ENCODE measurements at places on chromosomes 7 and 10. TPM values are rescaled to one million over a fixed set of nuclear protein-coding genes. Genes with fewer than 3 reads are reported as not detected.

GRCh38 chr10:35340975-35341374 lies 4.7 kb downstream of the CCNY start:
- peaks cover 30% of the 10 kb centered on the region for H3K4me1 ChIP-seq
- no peak for DNase-seq
- no peak overlapping the region for H3K27ac ChIP-seq
- no peak overlapping the region for H3K4me3 ChIP-seq

HECW1 gene
- 5.4 TPM for total RNA-seq

DNA sequence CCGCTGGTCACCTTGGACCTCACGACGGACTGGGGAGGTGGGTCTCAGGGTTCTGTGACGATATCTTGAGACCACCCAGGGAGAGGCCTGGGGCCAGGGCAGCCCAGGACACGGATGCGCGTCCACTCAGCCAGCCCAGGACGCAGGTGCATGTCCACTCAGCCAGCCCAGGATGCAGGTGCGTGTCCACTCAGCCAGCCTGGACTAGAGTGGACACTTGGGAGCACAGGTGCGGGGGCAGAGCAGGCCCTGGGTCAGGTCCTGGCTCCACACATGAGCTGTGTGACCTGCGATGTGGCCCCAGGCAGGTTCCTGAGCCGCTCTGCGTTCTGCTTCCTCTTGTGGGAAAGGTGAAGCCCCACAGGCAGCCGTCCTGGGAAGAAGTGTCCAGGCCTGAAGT lies 22.2 kb downstream of the KNDC1 start:
- no peaks in the 10 kb centered on the region for H3K4me1 ChIP-seq
- no peak overlapping the region for H3K4me3 ChIP-seq
- DNase-seq: no peak

UNCX gene
- total RNA-seq: not detected

- H3K4me3 ChIP-seq: no peak overlapping the region
- no peak overlapping the region for H3K27ac ChIP-seq
Measured at GRCh38 chr10:120891365-120891764, 40.2 kb downstream of the WDR11 start.

GRCh38 chr10:122344741-122345258 lies 29.7 kb upstream of the PLEKHA1 start:
- peaks cover 29% of the 10 kb centered on the region for H3K36me3 ChIP-seq
- peaks cover 28% of the 10 kb centered on the region for H3K27me3 ChIP-seq
- 0 out of 2 replicates have a peak overlapping the region, but pooled peaks have one; percentile 33 for H3K27ac ChIP-seq
- H3K4me3 ChIP-seq: no peak overlapping the region

DNA sequence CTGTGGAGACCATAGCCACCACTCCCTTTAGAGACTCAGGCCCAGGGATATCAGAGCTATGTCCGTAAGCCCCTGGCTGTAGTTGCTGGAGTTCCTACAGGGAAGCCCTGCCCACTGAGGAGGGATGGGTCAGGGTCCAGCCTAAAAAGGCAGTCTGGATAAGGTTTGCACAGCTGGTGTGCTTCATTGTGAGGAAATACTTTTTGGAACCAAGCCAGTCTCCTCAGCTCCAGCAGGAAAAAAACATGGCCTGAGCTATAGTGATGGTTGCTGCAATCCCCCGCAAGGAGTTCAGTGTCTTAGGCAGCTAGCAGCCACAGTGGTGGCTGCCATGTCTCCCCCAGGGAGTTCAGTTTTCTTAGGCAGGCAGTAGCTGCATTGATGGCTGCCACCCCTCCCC lies 52.6 kb upstream of the CYP2C8 start:
- peaks cover 40% of the 10 kb centered on the region for H3K36me3 ChIP-seq
- H3K27me3 ChIP-seq: peaks cover 32% of the 10 kb centered on the region
- no peaks in the 10 kb centered on the region for H3K4me1 ChIP-seq
- no peak overlapping the region for H3K4me3 ChIP-seq
- H3K27ac ChIP-seq: no peak overlapping the region

DNA sequence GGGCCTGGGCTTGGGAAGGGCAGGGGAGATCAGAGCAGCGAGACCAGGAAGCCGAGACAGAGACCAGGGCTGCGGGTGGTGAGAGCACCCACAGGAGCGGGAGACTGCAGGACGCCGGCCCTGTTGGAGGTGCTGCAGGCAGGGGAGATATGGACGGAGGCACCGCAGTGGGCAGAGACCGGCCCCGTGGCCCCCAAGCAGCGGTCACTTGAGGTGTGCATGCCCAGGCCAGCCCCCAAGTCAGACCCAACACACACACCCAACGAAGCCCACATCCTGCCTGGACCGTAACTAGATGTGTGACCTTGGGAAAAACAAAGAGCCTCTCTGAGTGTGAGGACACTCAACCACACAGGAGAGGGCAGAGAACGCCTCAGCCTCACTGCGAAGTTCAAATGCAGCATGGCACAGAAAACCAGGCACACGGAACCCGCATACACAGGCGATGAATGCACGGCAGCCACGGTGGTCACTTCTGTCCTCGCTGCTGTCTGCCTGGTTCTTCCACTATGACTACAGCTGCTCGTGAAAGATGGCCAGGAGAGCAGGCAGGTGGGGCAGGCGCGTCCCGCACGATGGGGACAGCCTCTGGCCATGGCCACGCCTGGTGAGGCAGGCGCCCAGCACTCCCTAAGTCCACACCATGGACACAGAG lies 214.7 kb downstream of the MAD1L1 start:
- H3K36me3 ChIP-seq: no peaks in the 10 kb centered on the region
- H3K27me3 ChIP-seq: no peaks in the 10 kb centered on the region
- peak; percentile 7 for DNase-seq
- H3K4me1 ChIP-seq: peaks cover 4% of the 10 kb centered on the region
- H3K4me3 ChIP-seq: no peak overlapping the region

- DNase-seq: no peak
- H3K4me1 ChIP-seq: peaks cover 5% of the 10 kb centered on the region
- no peak overlapping the region for H3K4me3 ChIP-seq
- no peaks in the 10 kb centered on the region for H3K36me3 ChIP-seq
- H3K27ac ChIP-seq: peak overlapping the region; percentile 6
Measured at GRCh38 chr10:97627731-97628130, 5.6 kb downstream of the MORN4 start.

RASA4B gene
- 6.2 TPM for total RNA-seq

GRCh38 chr10:25565570-25565969 lies 368.5 kb upstream of the MYO3A start:
- peaks cover 27% of the 10 kb centered on the region for H3K4me1 ChIP-seq
- H3K4me3 ChIP-seq: no peak overlapping the region
- DNase-seq: no peak
- H3K36me3 ChIP-seq: no peaks in the 10 kb centered on the region

GRCh38 chr7:54838175-54838910 lies 79.3 kb upstream of the SEC61G start:
- peaks cover 12% of the 10 kb centered on the region for H3K4me1 ChIP-seq
- no peak overlapping the region for H3K4me3 ChIP-seq
- H3K36me3 ChIP-seq: no peaks in the 10 kb centered on the region

BRAF gene
- total RNA-seq: 32.0 TPM

CEP55 gene
- total RNA-seq: 15.8 TPM

DNA sequence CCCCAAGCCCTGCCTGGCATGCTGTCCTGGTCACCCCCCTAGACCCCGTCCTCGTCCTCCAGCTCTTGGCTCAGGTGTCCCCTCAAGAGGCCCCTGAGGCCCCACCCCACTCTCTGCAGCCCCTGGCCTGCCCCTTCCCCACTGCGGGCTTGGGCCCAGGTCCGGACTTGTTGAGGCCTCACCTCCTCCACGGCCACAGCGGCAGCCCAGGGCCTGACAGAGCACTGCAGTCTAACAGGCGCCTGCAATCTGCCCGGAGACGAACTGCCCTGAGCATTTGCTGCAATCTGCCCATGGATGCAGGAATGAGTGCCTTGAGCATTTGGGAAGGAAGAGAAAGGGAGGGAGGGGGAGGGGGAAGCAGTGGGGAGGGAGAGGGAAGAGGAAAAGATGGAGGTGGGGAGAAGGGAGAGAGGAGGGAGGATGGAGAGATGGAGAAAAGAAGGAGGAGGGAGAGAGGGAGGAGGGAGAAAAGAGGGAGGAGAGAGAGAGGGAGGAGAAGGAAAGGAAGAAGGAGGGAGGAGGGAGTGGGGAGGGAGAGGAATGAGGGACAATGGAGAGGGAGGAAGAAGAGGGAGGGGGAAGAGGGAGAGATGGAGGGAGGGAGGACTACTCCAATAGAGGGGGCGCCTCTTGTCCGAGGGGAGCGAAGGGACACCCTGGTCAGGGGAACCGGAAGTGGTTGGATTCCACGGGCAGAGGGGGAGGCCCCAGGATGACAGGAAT lies 73.9 kb downstream of the PDGFA start:
- no peak overlapping the region for H3K4me3 ChIP-seq
- peaks cover 7% of the 10 kb centered on the region for H3K27me3 ChIP-seq
- no peak overlapping the region for H3K27ac ChIP-seq

- H3K4me1 ChIP-seq: no peaks in the 10 kb centered on the region
- H3K27ac ChIP-seq: no peak overlapping the region
- H3K36me3 ChIP-seq: no peaks in the 10 kb centered on the region
- no peaks in the 10 kb centered on the region for H3K27me3 ChIP-seq
- H3K4me3 ChIP-seq: no peak overlapping the region
Measured at GRCh38 chr7:140247559-140247958, 70.8 kb upstream of the KDM7A start.

PYROXD2 gene
- total RNA-seq: 8.6 TPM

GRCh38 chr7:107262857-107263256 lies 94.1 kb downstream of the HBP1 start:
- no peak overlapping the region for H3K4me3 ChIP-seq
- H3K27me3 ChIP-seq: no peaks in the 10 kb centered on the region
- H3K36me3 ChIP-seq: no peaks in the 10 kb centered on the region
- H3K27ac ChIP-seq: no peak overlapping the region
- 0 out of 2 replicates have a peak, but pooled peaks cover 4% of the 10 kb centered on the region for H3K4me1 ChIP-seq

BMPER gene
- total RNA-seq: 1.9 TPM

GRCh38 chr10:131888186-131888604 lies 12.6 kb upstream of the PPP2R2D start:
- DNase-seq: no peak
- H3K4me3 ChIP-seq: no peak overlapping the region

GRCh38 chr7:41039981-41040380 lies 662.9 kb downstream of the INHBA start:
- peaks cover 4% of the 10 kb centered on the region for H3K4me1 ChIP-seq
- H3K36me3 ChIP-seq: no peaks in the 10 kb centered on the region
- no peaks in the 10 kb centered on the region for H3K27me3 ChIP-seq
- no peak overlapping the region for H3K27ac ChIP-seq
- H3K4me3 ChIP-seq: no peak overlapping the region

ENKUR gene
- not detected for total RNA-seq

GRCh38 chr10:43094085-43094484 lies 17.2 kb downstream of the RET start:
- H3K4me3 ChIP-seq: no peak overlapping the region
- no peak overlapping the region for H3K27ac ChIP-seq
- peaks cover 18% of the 10 kb centered on the region for H3K4me1 ChIP-seq
- H3K27me3 ChIP-seq: no peaks in the 10 kb centered on the region

GRCh38 chr10:1020460-1020859 lies 5.2 kb downstream of the IDI2 start:
- peaks cover 40% of the 10 kb centered on the region for H3K36me3 ChIP-seq
- H3K4me1 ChIP-seq: 0 out of 2 replicates have a peak, but pooled peaks cover 5% of the 10 kb centered on the region
- no peak for DNase-seq
- no peak overlapping the region for H3K27ac ChIP-seq
- no peak overlapping the region for H3K4me3 ChIP-seq
- no peaks in the 10 kb centered on the region for H3K27me3 ChIP-seq

DNA sequence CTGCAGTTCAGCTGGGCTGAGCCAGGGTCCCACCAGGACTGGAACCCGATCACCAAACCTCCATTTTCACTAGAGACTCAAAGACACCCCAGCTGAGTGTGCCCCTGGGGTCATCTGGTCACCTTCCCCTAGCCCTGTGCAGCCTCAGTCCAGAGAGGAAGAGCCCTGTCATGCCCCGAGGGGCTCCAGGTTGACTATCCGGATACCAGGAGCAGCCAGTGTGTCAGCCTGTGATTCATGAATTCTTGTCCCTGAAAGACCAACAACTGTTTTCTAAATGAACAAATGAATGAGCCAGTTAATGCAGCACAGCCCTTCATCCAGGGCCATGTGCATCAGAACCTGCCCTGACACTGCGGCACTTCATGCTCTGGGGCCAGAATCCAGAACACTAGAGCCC lies 201.9 kb upstream of the TCERG1L start:
- H3K4me1 ChIP-seq: no peaks in the 10 kb centered on the region
- H3K27me3 ChIP-seq: peaks cover 5% of the 10 kb centered on the region
- H3K4me3 ChIP-seq: no peak overlapping the region
- H3K27ac ChIP-seq: no peak overlapping the region

DNA sequence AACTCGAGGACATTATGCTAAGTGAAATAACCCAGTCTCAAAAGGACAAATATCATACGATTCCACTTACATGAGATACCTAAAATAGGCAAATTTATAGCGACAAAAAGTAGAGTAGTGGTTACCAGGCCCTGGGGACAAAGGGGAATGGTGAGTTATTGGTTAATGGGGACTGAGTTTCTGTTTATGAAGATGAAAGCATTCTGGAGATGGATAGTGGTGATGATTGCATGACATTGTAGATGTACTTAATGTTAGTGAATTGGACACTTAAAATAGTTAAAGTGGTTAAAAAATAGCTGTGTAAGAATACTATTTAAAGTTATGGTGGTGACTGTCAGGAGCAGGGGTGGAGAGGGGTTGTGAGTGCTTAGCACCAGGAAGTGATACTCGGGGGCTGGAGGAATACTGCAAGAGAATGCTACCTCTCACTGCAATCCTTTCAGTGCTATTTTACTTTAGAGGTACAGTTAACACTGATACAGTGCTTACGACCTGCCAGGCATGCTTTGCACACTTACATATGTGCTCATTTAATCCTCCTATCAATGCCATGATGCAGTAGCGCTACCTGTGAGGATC lies 16.7 kb upstream of the TEX36 start:
- DNase-seq: no peak
- no peaks in the 10 kb centered on the region for H3K27me3 ChIP-seq
- H3K36me3 ChIP-seq: 0 out of 2 replicates have a peak, but pooled peaks cover 2% of the 10 kb centered on the region
- H3K4me3 ChIP-seq: no peak overlapping the region
- H3K27ac ChIP-seq: no peak overlapping the region

DNA sequence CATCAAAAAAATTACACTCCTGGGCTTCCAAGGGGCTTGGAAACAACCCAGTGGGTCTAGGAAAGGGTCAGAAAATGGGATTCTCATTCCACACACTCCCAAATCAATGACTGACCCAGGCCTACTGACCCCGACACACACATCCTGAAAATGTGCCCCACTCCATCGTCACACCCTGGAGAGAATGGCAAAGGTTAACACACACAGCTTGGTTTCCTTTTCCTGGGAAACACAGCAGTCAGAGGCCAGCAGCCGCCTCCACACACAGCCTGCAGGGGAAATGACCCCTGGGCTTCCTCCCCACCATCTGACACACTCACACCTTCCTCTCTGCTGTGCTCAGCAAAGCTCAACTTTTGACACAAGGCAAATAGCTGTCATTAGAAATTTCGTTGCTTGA lies 42.9 kb downstream of the SH3PXD2A start:
- H3K4me3 ChIP-seq: no peak overlapping the region
- H3K4me1 ChIP-seq: peaks cover 11% of the 10 kb centered on the region
- H3K27me3 ChIP-seq: no peaks in the 10 kb centered on the region
- no peak for DNase-seq
- H3K27ac ChIP-seq: no peak overlapping the region

FEZF1 gene
- 20.0 TPM for total RNA-seq
